Epithelial cell of esophagus (primary cell): ENCODE measurements at places on chromosomes 16 and 17.
A peak's percentile ranks its signal among the peaks of the same experiment; 100 is the strongest.

DNA sequence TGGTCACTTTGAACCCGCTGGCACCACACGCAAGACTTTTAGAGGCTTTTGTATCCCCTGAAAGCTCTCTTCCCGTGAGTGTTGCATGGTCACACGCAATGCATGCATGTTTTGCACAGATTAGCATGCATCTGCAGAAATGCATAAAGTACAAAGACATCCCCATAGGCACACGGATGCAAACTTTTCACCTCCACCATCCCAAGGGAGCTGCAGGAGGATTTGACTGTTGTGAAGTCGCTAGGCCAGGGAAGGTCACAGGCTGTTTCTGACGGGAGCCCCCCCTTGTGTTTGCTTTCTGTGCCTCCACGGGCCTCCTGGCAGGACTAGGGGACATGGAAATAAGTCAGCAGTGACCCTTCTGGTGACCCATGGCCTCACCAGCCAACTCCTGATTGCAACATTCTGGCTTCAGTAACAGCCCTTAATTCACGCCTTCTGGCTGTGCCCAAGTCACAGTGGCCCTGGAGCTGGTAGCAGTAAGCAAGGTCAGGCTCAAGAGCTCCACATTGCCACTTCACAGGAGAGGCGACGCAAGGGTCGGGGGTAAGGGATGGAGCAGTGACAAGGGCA lies 45.1 kb downstream of the SOX9 start:
- DNase-seq: no peak

DNA sequence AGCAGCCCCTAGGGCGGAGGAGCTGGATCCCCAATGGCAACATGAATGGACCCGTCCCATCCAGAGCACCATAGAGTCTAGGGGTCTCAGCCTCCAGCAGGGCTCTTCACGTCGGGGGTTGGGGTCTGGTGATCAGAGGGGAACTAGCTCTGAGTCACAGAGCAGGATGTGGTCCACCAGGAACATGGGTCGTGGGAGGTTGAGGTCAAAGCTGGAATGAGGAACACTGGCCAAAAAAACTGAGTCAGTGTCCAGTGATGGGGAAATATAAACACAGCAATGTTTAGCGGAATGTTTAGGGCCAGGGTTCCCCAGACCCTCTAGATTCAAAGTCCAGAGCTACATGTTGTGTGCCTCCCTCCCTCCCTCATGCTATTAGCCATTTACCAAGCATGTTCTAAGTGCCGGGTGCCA lies 79.1 kb upstream of the C16orf82 start:
- DNase-seq: no peak

DNA sequence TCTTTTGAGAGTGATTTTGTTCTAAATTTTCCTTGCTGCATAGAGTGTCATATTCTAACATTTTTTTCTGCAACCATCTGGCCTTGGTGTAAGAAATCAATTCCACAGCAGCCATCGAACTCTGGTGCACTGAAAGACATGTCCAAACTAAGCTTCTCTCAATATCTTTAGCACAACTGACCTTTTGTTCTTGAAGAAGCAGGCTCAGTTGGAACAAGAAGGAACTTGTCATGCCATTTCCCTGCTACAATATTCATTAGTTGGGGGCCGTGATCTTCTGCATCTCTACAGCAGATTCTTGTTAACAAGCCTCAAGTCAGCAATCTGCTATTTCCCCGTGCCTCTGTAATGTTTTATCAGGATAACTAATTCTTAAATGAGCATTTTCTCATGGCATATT lies 1305.6 kb downstream of the CDH11 start:
- peak; percentile 20 for DNase-seq

DNA sequence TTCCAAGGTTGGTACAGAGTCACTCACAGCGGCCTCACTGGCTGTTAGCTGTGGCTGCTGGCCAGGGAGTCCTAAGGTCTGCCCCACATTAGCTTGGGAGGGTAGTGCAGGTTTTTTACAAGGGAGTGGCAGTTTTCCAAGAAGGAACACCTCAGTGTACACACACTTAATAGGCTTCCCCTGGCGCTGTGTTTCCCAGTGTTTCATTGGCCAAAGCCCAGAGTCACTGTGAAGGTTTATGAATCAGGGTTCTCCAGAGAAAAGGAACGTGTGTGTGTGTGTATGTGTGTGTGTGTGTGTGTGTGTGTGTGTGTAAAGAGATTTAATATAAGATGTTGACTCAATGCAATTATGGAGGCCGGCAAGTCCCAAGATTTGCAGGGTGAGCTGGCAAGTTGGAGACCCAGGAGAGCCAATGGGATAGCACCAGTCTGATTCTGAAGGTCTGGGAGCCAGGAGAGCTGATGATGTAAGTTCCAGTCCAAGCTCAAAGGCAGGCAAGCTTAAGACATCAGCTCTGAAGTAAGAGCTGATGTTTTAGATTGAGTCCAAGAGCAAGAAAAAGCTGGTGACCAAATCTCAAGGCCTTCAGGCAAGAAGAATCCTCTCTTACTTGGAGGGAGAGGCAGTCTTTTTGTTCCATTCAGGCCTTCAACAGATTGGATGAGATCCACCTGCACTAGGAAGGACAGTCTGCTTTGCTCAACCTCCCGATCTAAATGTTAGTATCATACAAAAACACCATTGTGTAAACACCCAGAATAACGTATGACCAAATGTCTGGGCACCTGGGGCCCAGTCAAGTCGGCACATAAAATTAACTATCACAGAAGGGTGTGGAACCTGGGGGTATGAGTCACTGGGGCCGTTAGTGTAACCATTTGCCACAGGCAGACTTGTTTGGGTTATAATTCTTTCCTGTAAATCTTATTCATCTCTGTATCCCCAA lies 206.8 kb downstream of the PRKCA start:
- peak; percentile 94 for DNase-seq

GRCh38 chr17:73103641-73104335 lies 11.3 kb upstream of the SLC39A11 start:
- peak; percentile 48 for DNase-seq

GRCh38 chr16:68417711-68418301 lies 30.5 kb downstream of the SMPD3 start:
- peak; percentile 88 for DNase-seq

GRCh38 chr17:17314501-17315071 lies 11.4 kb downstream of the NT5M start:
- no peak for DNase-seq

DNA sequence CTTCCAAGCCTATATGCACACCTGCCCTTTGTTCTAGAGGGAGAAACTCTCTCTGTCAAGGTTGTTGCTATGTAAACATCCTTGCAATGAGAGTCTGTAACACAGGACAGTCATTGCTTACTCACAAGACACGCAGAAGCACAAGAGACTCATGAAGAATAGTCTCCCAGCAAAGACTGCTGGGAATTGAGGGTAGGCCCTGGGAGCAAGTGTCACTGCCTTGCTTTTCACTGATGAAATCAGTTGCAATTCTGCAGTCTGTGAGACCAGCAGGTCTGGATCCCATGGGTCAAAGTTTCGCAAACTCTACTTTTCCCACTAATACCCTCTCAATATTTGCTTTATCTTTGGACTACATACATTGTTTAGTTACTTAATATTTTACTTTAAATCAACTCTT lies 177.4 kb downstream of the FTO start:
- peak; percentile 95 for DNase-seq

- DNase-seq: no peak
Observed at GRCh38 chr17:75752802-75753513, 12.0 kb downstream of the GALK1 start.

DNA sequence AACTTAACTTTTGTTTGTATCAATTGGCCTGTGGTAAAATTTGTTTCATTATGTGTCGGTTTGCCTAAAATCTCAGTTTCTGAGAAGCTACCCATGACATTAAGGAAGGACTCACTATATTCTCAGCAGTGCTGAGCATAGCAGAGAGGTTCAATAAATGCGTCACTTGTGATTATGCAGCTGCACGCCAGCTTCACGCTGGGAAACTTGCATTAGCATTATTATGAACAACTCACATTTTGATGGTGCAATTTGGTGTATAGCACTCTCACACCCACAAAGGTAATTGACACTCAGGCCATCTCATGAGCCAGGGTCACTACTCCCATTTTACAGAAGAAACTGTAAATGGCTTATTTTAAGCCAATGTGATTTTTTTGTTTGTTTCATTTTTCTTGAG lies 80.6 kb upstream of the SALL1 start:
- no peak for DNase-seq
